AG04449 (cell line): ENCODE measurements at places on chromosomes 7 and 10.
A peak's percentile ranks its signal among the peaks of the same experiment; 100 is the strongest.

GRCh38 chr7:93574646-93575554 lies at the start of gene CALCR:
TSS of gene CALCR (minus strand) at chr7:93574724. CDS start at chr7:93486981, 87,743 bp downstream.
- DNase-seq = no peak

GRCh38 chr10:98154076-98154475 lies 19.6 kb downstream of the R3HCC1L start:
- no peak for DNase-seq

DNA sequence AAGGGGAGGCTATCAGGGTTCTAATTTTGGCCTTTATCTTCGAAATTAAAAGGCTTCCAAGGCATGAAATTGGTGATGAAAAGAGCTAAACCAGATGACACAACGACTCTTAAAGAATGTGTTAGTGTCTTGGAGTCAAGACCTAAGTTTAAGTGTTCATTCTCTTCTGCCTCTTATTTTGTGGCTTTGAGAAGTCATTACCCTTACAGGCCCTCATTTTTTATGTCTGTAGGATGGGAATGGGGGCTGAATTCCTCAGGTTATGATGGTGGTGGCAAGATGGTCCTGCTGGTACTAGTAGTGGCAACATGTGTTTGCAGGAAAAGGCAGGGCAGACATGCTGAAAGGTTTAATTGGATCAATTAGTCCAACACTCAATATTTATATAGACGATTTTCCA lies 15.4 kb downstream of the TAS2R60 start:
- DNase-seq = no peak

DNA sequence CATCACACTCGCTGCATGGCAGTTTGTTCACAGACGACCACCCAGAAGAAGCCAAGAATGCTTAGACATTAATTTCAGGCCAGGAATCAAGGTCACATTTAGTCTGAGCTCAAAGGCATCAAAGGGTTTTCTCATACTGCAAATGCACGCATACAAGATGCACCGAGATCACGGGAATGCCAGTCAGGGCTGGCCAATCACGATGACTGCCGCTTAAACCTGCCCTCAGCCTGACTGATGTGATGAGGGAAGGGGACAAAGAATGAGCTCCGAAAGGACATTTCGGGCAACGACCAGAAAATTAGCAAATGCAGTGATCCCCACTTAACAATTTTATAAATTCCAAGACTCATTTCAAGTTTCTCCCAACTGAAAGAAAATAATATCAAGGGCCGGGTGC lies 20.2 kb downstream of the CTBP2 start:
- no peak for DNase-seq

GRCh38 chr7:99876491-99876890 lies 342 bp downstream of the OR2AE1 start:
- no peak for DNase-seq

DNA sequence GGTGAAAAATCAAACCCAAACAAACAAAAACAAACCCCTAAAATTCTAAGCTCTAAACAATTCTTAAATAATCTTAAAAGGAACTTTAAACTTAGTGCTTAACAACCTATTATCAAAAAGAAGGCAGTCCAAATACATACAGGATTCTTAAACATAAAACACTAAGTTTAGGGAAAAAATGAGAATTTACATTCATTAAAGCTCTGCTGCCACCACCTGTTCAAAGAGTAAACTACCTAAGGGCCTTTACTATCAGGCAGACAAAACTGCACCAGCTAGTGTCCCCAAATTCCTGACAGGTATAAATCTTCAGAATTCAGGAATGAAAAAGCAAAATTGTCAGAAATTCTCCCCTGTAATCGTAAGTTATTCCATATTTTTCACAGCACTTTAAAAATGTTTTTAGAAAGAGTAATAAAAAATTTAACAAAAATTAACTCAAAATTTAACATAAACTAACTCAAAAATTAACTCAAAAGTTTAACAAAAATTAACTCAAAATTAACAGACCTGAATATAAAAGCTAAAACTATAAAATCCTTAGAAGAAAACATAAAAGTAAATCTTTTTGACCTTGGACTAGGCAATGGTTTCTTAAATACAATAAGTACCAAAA lies 55.1 kb downstream of the PDZD8 start:
- no peak for DNase-seq

DNA sequence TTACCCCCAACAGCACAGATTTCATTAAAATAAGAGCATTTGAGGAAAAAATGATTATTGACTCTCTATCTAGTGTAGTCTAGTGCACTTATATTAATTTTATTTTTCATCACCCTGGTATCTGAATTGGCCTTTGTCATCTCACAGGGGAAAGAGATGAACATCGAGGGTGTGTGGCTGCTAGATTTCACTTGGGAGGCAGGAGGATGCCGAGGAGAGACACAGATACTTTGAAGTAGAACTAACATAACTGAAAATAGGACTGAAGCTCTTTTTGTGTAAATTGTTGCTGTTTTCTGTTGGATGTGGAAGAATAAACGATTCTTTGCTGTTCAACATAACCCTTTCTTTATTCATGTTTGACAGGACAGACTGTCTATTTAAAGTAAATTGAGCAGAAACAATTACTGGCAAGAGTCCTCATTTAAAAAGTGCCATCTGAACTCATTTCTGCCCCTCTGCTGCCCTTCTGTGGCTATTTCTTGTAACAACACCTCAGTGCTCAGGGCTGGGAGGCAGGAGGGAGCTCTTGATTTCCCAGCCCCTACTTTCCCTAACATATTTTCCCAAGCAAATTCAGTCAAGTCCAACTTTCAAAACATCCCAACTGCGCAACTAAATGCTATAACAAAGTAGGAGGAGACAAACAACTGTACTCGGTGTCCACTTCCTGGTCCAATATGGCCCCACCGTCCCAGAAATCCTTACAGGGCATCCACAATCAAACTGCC lies 15.6 kb downstream of the LYZL1 start:
- no peak for DNase-seq

DNA sequence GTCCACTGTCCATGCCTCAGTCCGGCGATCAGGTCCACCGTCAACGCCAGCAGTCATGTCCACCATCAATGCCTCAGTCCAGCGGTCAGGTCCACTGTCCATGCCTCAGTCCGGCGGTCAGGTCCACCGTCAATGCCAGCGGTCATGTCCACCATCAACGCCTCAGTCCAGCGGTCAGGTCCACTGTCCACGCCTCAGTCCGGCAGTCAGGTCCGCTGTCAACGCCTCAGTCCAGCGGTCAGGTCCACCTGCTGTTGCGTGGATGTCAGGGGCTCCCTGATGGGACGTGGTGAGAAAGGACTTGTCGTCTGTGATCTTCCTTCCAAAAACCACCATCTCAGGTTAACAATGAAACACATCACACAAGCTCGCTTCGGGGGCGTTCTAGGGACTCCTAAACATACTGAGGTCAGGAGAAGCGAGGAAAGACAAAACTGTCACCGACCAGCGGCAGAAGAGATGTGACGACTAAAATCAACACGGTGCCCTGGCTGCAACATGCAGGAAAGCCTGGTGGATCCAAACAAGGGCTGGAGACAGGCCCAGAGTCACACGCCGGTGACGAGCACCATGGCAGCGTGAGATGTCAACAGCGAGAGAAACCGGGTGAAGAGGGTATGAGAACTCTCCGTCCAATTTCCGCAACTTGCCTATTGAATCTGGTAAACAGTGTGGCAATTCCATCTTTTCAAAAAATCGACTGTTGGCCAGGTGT lies 264.2 kb downstream of the MAD1L1 start:
- DNase-seq = no peak

- no peak for DNase-seq
Measured at GRCh38 chr7:47552621-47553020, 29.3 kb downstream of the TNS3 start.

GRCh38 chr7:27096768-27097514 lies 1.1 kb upstream of the HOXA1 start:
- no peak for DNase-seq

DNA sequence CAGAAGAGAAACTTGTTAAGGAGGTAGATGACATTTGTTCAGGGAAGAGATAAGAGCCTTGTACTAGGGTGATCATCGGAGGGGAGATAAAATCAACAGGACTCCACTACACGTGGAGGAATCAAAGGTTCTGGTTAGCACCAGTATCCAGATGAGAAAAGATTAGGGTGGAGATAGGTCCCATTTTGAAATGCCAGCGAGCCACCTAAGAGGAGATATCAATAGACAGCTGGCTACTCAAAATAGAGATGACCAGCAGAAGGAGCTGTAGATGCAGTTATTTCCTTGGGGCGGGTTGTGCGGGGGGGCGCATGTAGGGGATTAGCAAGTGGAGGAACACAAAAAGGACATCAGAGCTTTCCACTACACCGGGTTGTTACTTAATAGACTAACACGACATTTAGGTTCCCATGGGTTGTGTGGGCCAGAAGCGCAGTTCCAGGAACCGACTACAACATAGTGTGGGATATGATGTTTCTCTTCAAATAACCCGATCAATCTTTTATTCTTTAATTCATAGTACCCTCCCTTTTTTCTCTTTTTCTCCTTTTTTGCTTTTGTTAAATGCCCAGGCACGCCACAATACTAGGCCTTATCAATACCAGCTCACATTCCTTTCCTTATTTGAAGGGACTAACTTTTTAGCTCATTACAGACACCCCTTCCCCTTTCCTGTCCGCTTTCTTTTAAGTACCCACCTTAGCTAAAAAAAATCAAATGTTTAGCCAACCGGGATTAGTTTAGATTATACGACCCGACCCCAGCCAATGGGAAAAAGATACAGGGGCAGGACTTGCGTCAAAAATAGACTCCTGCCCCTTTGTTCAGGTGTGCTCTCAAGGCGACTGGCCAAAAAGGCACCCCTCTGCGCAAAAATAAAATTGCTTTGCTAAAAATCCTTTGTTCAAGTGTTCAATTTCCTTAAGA lies 2.0 kb upstream of the KIF11 start:
- no peak for DNase-seq

- DNase-seq = no peak
Measured at GRCh38 chr10:98098247-98098646, 36.2 kb upstream of the R3HCC1L start.

GRCh38 chr7:54812756-54813322 lies 53.8 kb upstream of the SEC61G start:
- no peak for DNase-seq

DNA sequence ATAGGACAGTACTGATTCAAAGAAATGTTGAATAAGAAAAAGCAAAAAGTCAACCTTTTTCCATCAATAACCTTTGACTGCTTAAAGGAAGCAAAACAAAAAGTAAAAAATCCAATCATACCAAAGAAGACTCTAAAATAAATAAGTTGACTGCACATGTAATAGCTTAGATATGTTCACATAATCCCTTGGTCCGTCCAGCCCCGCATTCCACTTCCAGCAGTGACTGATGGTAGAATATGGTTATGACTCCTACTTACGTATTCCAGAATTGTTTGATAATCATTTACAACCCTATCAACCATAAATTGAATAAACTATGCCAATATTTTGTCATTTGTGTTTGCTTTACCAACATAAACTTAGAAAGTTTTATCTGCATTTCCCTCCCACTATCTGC lies 77.9 kb downstream of the CTNNA3 start:
- DNase-seq = peak; percentile 77

GRCh38 chr7:151166629-151167196 lies 781 bp downstream of the GBX1 start:
- no peak for DNase-seq
